Glutamatergic neuron (in vitro differentiated cells): ENCODE measurements at places on chromosomes 2 and 18. TPM values are rescaled to one million over a fixed set of nuclear protein-coding genes. Genes with fewer than 3 reads are reported as not detected.

Gene RIT2
- total RNA-seq = not detected

Gene GNAL
- 52.5 TPM for total RNA-seq

Gene LOXHD1
- not detected for total RNA-seq

Gene CCDC178
- total RNA-seq = not detected

Gene TMEM247
- not detected for total RNA-seq

Gene LONRF2
- total RNA-seq = 1.3 TPM

Gene APOB
- total RNA-seq = not detected

Gene RALBP1
- 38.1 TPM for total RNA-seq

Gene TEX44
- not detected for total RNA-seq

Gene ELOA2
- total RNA-seq = not detected

Gene PAX8
- 1.4 TPM for total RNA-seq

Gene GKN1
- not detected for total RNA-seq

Gene RPRM
- total RNA-seq = 95.9 TPM

Gene SGPP2
- 2.1 TPM for total RNA-seq

Gene CYP26B1
- 9.7 TPM for total RNA-seq

Gene ZBTB7C
- 10.6 TPM for total RNA-seq

Gene PKDCC
- total RNA-seq = 959 TPM

Gene MAPRE3
- 49.2 TPM for total RNA-seq

Gene COL5A2
- 23.7 TPM for total RNA-seq

Gene CCDC102B
- 8.1 TPM for total RNA-seq

Gene GATA6
- total RNA-seq = 0.42 TPM

Gene SH3RF3
- 1.7 TPM for total RNA-seq

Gene FRZB
- 2.2 TPM for total RNA-seq

Gene SESTD1
- 152 TPM for total RNA-seq

Gene TBR1
- not detected for total RNA-seq

Gene ZNF638
- 211 TPM for total RNA-seq

Gene INHA
- total RNA-seq = not detected

Gene TSPYL6
- 0.27 TPM for total RNA-seq

Gene DPP10
- 15.1 TPM for total RNA-seq

Gene UGT1A8
- total RNA-seq = not detected

Gene TRAPPC8
- 41.0 TPM for total RNA-seq

Gene ZC3H6
- 14.0 TPM for total RNA-seq

Gene TEKT4
- not detected for total RNA-seq

Gene MYL12B
- 123 TPM for total RNA-seq

Gene DNAH7
- total RNA-seq = 0.56 TPM

Gene GALR1
- 0.49 TPM for total RNA-seq

Gene ACVR2A
- total RNA-seq = 110 TPM

Gene FAP
- total RNA-seq = not detected

Gene ARID5A
- total RNA-seq = 3.5 TPM

Gene ANTXR1
- total RNA-seq = 26.7 TPM

Gene FIGN
- total RNA-seq = 12.4 TPM

Gene ALPP
- total RNA-seq = 0.34 TPM

Gene STEAP3
- total RNA-seq = 2.1 TPM
